SK-N-SH treated with all-trans-retinoic acid at 6 μM for 48 hours (cell line): ENCODE measurements at places on chromosomes 1 and 21.

GRCh38 chr1:224302947-224303346, 27.0 kb downstream of the NVL start:
- no peak for ATAC-seq

- no peak for ATAC-seq
Observed at GRCh38 chr1:44019466-44019948, 11.8 kb downstream of the SLC6A9 start.

GRCh38 chr1:26349188-26349876, 4.6 kb downstream of the CRYBG2 start:
- no peak for ATAC-seq

- no peak for ATAC-seq
Observed at GRCh38 chr1:107842241-107842640, 122.7 kb downstream of the VAV3 start.

DNA sequence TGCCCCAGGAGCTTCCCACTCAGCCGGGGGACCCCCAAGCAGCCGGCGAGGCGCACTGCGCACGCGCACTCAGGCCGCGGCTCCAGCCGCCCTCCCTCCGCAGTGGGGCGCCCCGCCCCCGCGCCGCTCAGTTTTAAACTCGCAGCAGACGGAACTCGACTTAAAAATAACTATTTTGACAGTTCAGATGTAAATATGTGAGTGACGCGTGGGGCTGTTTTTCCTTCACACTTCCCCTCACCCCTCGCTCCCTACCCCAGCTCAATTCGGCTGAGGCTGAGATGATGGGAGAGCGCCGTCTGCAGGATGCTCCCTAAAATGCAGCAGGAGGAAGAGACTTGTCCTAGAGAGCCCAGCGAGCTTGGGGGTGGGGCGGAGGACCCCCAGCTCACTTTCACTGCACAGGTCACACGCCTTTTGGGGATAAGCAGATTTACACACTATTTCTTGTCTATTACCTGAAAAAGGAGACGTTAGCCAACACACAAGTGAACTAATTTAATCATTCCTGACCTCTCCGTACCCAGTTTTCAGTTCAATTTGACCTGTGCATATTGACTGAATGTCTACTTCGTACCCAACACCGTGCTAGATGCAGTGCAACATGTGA, 8.9 kb upstream of the LEMD1 start:
- no peak for ATAC-seq

DNA sequence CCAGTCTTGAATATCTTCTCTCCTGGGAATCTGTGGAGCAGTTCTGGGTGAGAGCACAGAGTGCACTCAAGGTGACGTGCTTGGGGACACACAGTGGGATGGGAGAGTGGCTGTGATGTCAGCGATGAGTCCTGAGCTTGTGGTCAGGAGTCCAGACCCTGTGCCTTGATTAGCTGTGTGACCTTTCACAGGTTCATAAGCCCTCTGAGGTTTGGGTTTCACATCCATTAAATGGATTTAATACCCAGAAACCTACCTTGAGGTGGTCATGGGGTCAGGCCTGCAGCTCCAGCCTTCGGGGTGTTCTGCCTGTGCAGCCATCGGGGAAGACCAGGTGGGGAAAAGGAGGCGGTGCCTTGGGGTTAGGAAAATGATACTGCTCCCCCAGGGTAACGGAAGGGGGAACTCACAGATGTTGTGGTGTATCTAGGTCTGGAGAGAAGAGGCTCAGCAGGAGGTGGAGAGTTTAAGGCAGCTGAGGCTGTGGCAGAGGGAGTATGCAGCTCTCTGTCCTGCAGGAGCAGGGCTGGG, 38.5 kb upstream of the ETV3 start:
- no peak for ATAC-seq

DNA sequence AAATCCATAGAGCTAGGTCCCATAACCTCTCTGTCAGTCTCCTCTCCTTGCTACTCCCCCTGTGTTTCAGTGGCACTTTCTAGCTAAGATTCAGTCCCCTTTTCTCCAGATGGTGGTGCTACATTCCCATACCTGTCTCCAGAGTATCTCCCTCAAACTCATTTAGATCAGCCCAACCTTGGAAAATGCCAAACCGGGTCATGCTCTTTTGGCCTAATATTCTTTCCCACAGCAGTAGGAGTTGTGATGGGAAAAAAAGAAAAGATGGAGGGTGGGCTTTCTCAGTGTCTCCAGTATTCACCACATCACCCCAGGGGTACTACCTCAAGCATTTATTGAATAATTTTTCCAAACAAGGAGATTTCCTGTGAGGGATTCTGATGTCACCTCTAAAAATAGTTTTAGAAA, 3.2 kb upstream of the RXFP4 start:
- peak; percentile 55 for ATAC-seq

- no peak for ATAC-seq
Observed at GRCh38 chr1:2067981-2068380, 17.8 kb downstream of the PRKCZ start.

- ATAC-seq = peak; percentile 78
Observed at GRCh38 chr1:33047839-33048305, 11.2 kb upstream of the AK2 start.

- ATAC-seq = no peak
Observed at GRCh38 chr1:247769603-247770002, 9.2 kb upstream of the OR1C1 start.

GRCh38 chr1:48710318-48710717, 66.4 kb downstream of the BEND5 start:
- no peak for ATAC-seq
